ENCODE measurements at places on chromosomes 1 and 21.

DNA sequence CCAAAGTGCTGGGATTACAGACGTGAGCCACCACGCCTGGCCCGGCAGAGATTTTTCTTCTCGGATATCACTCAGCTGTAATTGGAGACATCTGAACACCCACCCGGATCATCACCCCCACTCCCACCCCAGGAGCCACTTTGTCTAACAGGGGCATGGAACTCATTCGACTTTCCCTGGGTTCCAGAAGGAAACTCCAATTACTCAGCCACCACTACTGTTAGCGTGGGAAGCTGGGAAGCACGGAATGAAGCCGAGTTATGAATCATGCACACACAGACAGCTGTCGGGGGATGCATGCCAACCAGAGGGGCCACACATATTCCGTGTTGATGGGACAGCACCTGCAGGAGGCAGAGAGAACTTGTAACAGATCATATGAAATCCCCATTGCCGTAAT is 85.2 kb downstream of the HLCS start:
- DNase-seq = no peak

- DNase-seq = no peak
Measured at GRCh38 chr21:45040157-45040711, 34.1 kb upstream of the ADARB1 start.

GRCh38 chr1:59396387-59396786 is 99.5 kb downstream of the FGGY start:
- DNase-seq = no peak

DNA sequence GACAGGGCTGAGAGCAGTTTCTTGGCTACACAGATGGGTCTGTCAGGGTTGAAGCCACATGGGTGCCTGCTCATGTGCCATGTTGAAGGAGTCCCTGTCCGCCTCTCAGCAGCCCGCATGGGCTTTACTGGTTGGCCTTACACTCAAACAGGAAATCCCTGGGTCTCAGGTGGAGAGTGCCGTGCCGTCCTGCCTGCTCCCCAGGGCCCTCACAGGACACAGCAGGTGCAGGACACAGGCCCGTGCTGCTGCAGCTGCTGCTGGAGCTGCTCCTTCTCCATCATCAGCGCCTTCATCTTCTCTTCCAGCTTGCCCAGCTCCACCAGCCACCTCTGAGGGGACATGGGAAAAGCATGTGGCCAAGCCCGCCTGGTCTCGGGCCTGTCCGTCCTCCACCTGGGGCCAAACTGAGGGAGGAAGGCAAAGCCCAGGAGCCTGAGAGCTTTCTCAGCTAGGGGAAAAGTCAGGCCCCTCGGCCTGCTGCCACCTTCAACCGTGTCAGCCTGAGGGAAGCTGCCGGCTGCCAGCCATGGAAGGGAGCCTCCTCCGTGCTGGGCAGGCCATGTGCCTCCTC is 5.5 kb downstream of the SLFNL1 start:
- no peak for DNase-seq

DNA sequence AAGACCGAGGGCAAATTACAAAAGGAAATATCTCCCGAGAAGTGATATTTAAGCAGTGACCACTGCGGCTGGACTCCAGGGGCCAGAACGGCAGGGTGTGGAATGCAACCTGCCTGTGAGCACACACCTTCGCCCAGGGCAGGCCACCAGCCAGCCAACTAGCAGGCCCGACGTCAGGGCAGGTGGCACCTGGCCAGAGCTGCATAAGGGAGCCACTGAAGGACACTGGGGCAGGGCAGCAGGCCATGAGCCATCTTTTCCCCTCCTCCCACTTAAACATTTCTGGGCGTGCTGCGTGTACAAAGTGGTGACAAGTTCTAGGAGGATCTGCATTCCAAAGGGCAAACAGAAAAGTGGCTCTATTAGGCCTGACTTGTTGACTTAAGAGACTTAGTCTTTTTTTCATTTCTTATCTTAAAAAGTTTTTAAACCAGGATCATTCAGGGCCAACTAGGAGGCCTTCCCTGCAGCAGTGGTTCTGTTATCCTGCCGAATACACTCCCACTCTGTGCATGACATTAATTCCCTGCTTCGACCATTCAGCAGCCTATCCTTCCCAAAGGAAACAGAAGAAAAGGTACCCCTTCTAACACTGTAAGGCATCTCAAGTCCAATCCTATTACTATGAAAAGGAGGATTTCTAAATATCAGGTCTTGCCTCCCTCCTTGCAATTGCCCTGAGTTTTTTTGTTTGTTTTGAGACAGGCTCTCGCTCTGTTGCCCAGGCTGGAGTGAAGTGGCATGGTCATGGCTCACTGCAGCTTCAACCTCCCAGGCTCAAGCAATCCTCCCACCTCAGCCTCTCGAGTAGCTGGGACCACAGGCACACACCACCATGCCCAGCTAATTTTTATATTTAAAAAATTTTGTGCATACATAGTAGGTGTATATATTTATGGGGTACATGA is 96.3 kb downstream of the BCAR3 start:
- DNase-seq = no peak

DNA sequence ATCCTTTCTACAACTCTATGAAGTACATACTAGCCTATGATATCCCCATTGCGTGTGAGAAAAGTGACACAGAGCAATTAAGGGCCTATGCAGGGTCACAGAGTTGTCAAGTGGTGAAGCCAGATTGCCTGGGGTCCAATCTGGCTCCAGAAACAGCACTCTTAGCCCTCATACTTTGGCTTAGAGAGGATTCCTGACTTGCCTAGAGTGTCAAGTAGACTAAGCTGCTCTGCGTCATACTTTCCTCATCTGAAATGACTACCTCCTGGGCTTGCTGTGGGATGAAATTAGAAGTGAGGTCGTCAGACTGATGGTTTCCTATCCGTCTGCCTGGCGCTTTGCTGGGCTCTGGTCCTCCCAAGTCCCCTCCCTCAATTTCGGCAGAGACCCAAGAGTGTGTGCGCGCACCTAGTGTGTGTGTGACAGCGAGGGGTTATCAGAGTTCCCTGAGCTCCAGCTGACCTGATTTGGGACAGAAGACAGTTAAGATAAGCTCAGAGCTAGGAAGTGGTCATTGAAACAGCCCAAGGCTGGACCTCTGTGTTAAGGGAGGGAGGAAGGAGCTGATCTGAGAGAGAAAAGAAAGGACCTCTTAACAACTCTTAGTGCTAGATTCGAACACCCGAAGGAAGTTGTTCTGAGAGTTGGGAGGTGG is 5.4 kb upstream of the NUAK2 start:
- no peak for DNase-seq

DNA sequence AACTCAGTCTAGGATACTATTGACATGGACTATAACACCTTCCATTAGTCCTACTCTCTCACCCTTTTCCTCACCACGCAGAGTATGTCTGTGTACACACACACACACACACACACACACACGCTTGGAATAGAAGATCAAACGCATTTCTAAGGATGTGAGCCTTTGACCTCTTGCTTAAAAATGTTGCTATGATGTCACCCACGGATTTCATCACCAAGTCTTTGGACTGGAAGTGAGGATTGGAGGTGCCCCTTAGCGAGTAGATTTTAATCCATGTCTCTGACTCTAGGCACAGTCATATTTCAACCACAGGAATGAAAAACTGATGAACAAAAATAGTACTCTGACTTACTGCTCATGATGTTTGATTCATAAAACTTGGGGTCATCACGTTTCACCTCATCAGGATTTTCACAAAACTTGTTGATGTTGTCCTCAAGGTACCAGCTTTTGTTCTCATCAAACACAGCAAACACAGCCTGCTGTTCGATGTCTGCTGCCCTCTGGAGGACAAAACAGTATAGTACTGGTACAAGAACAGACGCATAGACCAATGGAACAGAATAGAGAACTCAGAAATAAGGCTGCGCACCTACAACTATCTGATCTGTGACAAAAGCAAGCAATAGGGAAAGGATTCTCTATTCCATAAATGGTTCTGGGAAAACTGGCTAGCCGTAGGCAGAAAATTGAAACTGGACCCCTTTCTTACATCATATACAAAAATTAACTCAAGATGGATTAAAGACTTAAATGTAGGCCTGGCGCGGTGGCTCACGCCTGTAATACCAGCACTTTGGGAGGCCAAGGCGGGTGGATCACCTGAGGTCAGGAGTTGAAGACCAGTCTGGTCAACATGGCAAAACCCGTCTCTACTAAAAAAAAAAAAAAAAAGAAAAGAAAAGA is 39.9 kb downstream of the F5 start:
- DNase-seq = peak; percentile 80

DNA sequence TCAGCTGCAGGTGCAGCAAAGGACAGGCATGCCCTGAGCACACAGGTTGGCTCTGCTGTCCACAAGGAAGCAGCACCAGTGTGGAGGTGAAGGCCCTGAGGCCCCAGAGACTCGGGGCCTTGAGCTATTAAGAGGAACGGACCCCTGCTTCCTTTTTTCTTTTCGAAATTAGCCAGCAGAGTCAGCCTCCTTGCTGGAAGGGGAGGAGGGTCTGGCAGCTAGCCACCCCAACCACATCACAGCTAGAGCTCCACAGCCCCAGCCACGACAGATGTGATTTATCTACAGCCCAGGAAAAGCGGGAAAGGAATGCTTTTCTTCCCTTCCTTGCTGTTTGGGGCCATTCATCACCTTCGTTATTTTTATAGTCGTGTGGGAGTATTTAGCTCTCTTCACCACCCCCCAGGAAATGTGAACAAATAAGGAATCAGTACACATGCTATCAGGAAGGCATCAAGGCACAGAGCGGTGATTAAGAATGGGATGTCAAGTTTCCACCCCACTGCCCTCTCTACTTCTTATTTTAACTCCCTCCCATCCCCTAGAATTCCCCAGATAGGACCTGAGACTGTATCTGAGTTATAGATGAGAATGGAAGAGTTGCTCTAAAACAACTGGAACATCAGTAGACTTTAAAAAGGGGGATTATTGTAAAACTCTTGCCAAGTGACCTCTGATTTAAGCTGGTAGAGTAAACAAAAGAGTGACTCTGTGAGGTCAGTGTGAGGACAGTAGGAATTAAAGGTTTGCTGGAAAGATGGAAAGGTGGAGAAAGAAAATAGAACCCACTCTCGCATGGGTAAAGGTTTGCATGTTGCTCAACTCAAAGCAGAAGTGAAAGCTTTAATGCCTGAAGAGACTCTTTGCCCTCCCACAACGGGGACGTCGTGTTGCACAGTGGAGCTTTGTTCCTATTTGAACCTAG is 224.7 kb upstream of the GJB5 start:
- DNase-seq = no peak

GRCh38 chr1:234206651-234207284 is 166.5 kb upstream of the COA6 start:
- peak; percentile 67 for DNase-seq

GRCh38 chr1:70633004-70633403 is 221.9 kb downstream of the CTH start:
- no peak for DNase-seq

GRCh38 chr1:9594471-9595155 is 5.9 kb downstream of the TMEM201 start:
- no peak for DNase-seq

DNA sequence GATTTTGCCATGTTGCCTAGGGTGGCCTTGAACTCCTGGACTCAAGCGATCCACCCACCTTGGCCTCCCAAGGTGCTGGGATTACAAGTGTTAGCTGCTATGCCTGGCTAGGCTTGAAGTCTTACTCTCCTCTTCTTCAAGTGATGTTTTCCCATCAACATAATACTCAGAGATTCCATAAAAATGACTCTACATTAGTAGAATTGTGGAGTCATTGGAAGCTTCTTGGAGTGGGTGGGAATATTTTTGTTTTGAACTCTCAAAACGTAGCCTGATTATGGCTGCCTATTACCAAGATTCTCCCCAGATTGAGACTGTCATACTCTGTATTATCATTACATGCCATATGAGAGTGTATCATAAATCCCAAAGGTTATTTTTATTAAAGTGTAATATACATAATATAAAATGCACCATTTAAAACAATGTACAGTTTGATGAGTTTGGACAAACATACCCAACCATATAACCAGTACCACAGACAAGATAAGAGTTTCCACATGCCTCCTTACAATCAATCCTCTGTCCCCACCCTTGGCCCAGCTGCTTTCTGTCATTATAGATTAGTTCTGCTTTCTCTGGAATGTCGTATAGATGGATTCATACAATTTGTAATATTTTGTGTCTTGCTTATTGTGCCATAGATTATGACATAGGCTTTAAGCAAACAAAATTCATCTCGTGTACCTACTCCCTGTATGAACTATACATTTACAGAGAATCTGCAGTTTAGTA is 8.0 kb upstream of the DNM3 start:
- no peak for DNase-seq

DNA sequence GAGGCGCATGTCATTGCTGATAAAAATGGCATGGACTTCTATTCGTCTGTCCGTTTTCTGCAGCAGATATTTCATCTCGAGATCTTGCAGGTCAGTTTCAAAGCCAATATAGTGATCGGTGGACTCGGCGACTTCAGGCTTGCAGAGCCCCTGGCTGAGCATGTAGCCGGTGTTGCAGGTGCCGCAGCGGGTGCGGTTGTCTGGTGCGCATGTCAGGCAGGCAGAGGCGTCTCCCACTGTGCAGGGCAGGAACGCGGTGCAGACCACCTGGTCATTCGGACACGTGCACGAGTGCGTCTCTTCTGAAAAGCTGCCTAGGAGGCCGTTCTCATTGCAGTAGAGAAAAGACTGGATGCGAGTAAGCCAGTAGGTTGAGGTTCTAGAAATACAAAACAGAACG is 378.9 kb downstream of the BRINP3 start:
- no peak for DNase-seq

DNA sequence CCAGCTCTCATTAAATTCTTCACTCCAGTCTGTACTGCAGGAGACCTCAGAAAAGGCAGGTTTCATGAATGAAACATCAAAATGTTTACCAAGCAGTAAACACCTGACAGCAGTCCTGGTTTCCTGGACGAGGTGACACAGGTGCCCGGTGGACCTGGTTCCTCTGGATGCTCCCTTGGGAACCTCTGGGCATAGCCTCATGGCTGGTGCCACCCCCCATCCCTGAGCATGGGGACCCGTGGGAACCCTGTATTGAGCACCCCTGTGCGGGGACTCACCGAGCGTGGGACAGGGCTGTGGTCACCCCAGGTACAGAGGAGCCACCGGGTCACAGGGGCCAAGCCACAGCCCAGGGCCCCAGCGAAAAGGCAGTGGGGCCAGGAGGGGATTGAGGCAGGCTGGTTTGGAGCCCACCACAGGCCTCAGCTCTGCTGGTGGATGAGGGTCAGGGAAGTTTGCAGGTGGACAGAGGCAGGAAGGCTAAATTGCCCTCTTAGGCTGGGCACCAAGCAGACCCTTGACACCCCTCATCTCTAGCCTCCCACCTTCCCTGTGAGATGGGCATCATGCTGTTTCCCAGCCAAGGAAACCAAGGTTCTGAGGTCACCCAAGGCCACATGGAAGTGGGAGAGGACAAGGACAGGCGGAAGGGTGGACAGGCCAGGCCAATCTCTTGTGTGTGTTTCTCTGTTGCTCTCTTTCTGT is 158.4 kb downstream of the PTPRU start:
- no peak for DNase-seq

All from RKO (cell line).